ENCODE measurements at places on chromosomes 13 and 19.

- DNase-seq: no peak
Measured at GRCh38 chr13:103099722-103100293, 33.6 kb upstream of the SLC10A2 start.

DNA sequence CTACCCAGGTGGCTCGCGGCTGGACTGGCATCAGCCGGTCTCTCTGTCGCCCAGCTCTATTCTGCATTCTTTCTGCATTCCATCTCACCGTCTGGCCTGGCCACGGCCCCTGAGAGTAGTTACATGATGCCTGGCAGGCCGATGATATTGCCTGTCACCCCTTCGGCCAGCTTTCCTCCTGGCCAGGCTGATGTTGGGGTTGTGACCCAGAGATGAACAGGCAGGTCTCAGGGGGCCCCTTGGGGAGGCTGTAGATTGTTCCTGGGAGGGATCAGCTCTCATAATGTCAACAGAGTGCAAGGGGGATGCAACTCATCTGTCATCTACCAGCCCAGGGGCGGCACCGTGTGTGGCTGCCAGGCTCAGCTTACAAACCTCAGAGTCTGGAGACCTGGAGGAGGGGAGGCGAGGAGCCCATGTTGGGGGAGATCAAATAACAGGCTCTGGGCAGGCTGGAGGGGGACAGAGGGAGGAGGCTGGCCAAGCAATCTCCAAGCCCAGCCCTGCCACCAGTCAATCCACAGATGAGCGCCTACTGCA lies 13.6 kb upstream of the FBXO17 start:
- DNase-seq: no peak

DNA sequence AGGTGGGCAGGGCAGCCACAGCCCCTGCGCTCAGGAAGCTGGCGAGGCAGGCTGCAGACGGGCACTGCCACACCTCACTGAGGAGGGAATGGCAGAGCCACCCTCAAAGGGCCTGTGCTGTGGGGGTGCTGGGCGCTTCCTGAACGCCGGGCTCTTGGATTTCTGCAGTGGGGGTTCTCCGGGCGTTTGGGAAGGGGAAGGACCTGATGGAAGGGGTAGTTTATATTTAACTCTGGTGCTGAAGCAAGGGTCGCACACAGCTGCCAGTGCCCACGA lies 10.5 kb downstream of the GNA11 start:
- DNase-seq: no peak

DNA sequence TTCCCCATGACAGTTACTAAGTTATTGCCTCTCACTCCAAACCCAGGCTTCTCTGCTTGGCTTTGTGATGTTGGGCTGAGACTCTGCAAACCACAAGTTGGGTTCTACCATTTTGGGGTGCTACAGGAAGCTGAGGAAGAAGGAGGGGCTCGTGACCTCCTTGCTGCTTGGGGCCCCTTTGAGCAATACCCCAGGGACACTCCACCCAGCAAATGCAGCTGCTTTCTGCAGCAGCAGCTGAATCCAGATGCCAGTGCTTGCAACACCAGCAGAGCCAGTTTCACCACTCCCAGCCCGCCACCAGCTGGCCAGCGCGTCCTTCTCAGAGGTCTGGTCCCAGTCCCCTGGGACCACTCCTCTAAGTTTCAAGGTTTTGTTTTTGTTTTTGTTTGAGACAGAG lies 22.0 kb upstream of the UBAC2 start:
- DNase-seq: no peak

DNA sequence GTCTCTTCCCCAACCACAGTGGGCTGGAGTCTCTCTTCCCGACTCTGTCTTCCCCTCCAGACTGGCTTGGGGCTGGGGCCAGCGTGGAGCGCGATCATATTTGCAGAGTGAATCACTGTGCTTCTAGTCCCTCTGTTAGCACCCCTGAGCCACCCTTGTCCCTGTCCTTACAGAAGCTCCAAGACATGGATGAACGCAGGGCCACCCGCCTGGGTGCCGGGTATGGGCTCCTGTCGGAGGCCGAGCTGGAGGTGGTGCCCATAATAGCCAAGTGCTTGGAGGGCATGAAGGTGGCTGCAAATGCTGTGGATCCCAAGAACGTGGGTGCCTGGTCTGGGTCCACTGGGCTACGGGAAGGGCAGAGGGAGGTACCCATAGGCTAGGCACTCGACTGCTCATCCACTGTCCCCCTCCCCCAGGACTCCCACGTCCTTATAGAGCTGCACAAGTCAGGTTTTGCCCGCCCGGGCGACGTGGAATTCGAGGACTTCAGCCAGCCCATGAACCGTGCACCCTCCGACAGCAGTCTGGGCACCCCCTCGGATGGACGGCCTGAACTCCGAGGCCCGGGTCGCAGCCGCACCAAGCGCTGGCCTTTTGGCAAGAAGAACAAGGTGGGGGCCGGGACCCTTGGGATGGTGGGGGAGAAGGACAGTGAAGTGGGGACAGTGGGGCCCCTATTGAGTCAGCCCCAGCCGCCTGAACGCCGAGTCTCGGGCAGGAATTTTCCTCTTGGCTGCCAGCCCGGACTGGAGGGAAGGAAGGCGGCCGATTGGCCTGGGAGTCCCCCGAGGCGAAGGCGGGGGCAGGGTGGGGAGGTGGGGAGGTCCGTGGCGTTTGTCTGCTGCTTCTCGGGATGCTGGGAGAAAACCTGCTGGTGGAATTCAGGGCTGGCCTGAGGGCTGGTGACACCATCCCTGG lies 5.2 kb downstream of the TRIP10 start:
- peak; percentile 26 for DNase-seq
